Naive thymus-derived CD4-positive, alpha-beta T cell (primary cell): ENCODE measurements at places on chromosomes 16 and 17. TPM values are rescaled to one million over a fixed set of nuclear protein-coding genes. Genes with fewer than 3 reads are reported as not detected.

GRCh38 chr17:71349908-71350600 lies 770.8 kb upstream of the SOX9 start:
- no peaks in the 10 kb centered on the region for H3K36me3 ChIP-seq
- H3K27ac ChIP-seq = no peak overlapping the region
- H3K27me3 ChIP-seq = no peaks in the 10 kb centered on the region
- DNase-seq = no peak
- no peaks in the 10 kb centered on the region for H3K4me1 ChIP-seq

DNA sequence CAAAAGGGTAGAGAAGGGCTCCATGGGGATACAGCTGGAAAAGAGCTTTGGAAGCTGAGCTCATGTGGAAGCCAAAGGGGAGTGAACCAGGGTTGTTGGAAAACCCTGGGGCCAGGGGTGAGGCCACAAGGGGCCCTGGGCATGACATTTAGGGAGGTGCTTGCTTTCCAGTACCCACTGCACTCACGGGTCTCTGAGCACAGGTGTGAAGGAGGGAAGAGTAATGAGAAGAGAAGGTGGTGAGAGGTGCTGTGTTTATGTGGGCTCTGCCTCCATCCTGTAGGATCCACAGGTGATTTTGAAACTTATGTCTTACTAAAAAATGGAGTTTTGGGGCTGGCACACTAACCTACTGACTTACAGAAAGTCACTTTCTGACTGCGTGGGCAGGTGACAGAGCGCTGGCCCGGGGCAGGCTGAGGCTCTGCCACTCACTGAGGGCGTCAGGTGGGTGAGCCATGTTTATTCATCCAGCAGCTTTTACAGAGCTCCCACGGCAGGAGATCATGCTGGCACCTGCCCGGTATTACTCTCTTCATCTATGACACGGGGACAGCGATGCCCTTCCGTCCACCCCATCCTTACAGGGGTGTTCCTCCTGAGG lies 18.9 kb downstream of the KSR1 start:
- no peak overlapping the region for H3K27ac ChIP-seq
- H3K27me3 ChIP-seq = no peaks in the 10 kb centered on the region
- no peaks in the 10 kb centered on the region for H3K36me3 ChIP-seq
- no peak for DNase-seq
- peaks cover 44% of the 10 kb centered on the region for H3K4me1 ChIP-seq

GRCh38 chr16:24346734-24347133 lies 90.6 kb downstream of the CACNG3 start:
- H3K27me3 ChIP-seq = no peaks in the 10 kb centered on the region
- no peak overlapping the region for H3K4me3 ChIP-seq
- no peak overlapping the region for H3K27ac ChIP-seq
- no peaks in the 10 kb centered on the region for H3K4me1 ChIP-seq

DNA sequence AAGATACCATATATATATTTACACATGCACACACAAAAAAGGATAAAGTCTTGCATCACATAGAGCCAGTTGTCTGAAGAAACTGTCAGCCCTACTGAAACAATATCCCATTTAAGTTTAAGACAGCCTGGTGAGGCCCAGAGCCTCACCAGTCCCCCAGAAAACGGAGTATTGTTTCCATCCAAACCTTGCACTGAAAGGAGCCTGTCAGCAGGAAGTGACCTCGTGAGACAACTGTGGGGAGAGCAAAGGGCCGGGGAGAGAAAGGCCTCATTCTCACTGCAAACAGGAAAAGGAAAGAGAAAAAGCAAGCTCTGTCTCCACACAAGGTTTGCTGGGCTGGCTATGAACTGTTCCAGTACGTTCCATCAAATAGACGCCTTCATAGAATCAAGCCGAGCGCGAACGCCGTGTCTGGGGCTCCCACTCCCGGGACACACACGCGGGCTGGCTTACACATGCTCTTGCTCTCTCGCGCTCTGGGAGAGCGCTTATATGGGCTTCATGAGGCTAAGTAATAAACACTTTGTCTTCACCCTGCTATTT lies 44.4 kb upstream of the ZFHX3 start:
- peak overlapping the region; percentile 7 for H3K27ac ChIP-seq
- no peak overlapping the region for H3K4me3 ChIP-seq
- H3K4me1 ChIP-seq = no peaks in the 10 kb centered on the region
- peak; percentile 14 for DNase-seq
- H3K36me3 ChIP-seq = no peaks in the 10 kb centered on the region

DNA sequence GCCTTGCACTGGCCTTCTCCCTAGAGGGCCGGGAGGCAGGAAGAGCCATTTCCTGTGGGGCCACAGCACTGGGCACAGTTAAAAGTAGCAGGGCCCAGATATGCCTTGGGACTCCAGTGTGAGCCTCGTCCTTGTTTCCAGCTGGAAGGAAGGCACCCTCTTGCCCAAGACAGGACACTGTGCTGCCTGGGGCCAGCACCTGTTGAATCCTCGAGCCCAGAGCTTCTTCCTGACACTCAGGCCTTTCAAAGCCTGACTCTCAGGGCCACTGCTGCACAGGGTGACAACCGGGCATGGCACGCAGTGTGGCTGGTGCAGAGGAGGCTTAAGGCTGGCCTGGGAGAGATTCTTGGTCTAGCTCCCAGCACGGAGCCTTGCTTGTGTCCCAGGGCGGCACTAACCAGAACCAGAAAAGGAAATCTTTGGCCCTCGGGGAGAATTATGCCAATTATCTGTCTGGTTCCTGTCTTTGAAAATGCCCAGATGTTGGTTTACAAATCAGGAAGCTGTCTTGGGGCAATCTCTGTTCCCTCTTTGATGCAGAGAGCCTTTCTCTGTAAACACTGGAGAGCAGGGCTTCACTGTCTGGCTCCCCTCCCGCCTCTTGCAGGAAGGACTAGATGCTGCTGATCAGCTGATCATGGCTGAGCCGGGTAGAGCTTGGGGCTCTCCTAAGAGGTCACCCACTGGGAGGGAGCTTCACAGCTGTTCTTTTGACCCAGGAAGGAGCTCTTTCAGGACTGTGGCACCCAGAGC lies 11.1 kb downstream of the LDHD start:
- no peak for DNase-seq
- peaks cover 11% of the 10 kb centered on the region for H3K4me1 ChIP-seq
- H3K36me3 ChIP-seq = no peaks in the 10 kb centered on the region
- no peak overlapping the region for H3K27ac ChIP-seq

GRCh38 chr16:11297492-11298142 lies 16.5 kb upstream of the PRM1 start:
- no peak overlapping the region for H3K27ac ChIP-seq
- peaks cover 8% of the 10 kb centered on the region for H3K4me1 ChIP-seq
- peak overlapping the region; percentile 49 for H3K4me3 ChIP-seq
- no peaks in the 10 kb centered on the region for H3K27me3 ChIP-seq

- no peaks in the 10 kb centered on the region for H3K4me1 ChIP-seq
- no peaks in the 10 kb centered on the region for H3K27me3 ChIP-seq
- H3K36me3 ChIP-seq = no peaks in the 10 kb centered on the region
Observed at GRCh38 chr17:40980596-40980995, 3.5 kb downstream of the KRT40 start.

GRCh38 chr16:77500286-77500598 lies 65.4 kb upstream of the ADAMTS18 start:
- no peak overlapping the region for H3K27ac ChIP-seq
- H3K27me3 ChIP-seq = no peaks in the 10 kb centered on the region
- no peaks in the 10 kb centered on the region for H3K36me3 ChIP-seq
- no peak overlapping the region for H3K4me3 ChIP-seq
- DNase-seq = no peak
- no peaks in the 10 kb centered on the region for H3K4me1 ChIP-seq

- no peak for DNase-seq
- H3K27ac ChIP-seq = no peak within 1 kb of the TSS
- no peak within 1 kb of the TSS for H3K4me3 ChIP-seq
- no peaks in the 10 kb centered on the region for H3K27me3 ChIP-seq
- H3K4me1 ChIP-seq = no peaks in the 10 kb centered on the region
- no peaks in the 10 kb centered on the region for H3K36me3 ChIP-seq
Observed at GRCh38 chr17:40501499-40501911, at the start of gene TNS4. Gene TNS4, minus strand, starts transcription at chr17:40501623. Its CDS starts 5,198 bp downstream, at chr17:40496425.

DNA sequence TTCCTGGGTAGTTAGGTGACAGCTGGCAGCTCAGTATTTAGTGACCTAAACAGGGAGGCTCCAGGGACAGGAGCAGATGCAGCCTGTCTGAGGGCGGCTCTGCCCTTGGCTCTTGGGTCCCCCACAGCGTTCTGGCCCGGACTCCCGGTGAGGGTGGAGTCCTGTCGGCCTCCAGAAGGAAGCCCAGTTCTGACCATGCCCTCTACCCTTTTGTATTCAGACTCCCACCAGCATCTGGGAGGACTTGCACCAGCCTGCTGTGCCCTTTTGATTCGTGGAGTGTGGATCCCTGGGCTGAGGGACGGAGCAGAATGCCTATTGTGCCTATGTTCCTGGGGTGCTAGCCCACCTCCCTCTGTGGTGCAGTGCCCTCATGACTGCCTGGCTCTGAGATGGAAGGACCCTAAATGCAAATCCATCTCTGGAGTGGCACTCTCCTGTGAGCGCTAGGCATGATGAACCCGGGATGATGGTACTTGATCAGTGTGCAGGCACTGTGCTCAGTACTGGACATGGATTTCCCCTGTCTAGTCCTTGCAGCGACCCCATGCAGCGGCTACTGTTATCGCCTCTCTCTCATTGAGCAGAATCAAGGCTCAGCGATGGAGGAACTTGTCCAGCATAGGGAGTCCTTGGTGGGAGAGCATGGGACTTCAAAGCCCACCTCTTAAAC lies 123.1 kb downstream of the SNX29 start:
- H3K27ac ChIP-seq = no peak overlapping the region
- H3K27me3 ChIP-seq = no peaks in the 10 kb centered on the region
- H3K36me3 ChIP-seq = no peaks in the 10 kb centered on the region
- no peaks in the 10 kb centered on the region for H3K4me1 ChIP-seq

- H3K4me3 ChIP-seq = no peak overlapping the region
- H3K4me1 ChIP-seq = peaks cover 38% of the 10 kb centered on the region
- DNase-seq = no peak
- H3K27me3 ChIP-seq = no peaks in the 10 kb centered on the region
- peaks cover 6% of the 10 kb centered on the region for H3K36me3 ChIP-seq
Observed at GRCh38 chr17:40338058-40338457, 26.5 kb downstream of the GJD3 start.

DNA sequence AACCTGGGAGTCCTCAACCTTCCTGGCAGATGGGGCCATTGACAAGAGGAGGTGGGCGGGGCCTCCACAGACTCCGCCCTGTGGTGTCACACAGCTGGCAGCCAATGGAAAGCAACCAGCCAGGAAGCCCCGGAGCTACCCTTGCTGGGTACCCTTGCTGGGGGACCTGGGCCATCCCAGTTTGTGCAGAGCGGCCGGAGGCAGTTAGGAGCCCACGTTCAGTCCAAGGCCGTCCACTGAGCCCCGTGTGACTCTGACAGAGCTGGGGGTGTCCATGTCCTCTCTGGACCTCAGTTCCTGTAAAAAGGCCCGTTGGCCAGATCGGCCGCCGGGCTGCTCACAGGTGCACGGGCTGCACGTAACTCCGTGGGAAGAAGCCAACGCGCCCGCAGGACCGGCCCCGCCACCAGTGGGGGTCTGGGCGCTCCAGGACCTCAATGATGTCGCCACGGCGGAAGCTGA lies 17.1 kb upstream of the FAM83G start:
- H3K4me1 ChIP-seq = peaks cover 14% of the 10 kb centered on the region
- H3K4me3 ChIP-seq = no peak overlapping the region
- no peaks in the 10 kb centered on the region for H3K27me3 ChIP-seq
- peak overlapping the region; percentile 21 for H3K27ac ChIP-seq
- no peak for DNase-seq
- H3K36me3 ChIP-seq = peaks cover 50% of the 10 kb centered on the region

DNA sequence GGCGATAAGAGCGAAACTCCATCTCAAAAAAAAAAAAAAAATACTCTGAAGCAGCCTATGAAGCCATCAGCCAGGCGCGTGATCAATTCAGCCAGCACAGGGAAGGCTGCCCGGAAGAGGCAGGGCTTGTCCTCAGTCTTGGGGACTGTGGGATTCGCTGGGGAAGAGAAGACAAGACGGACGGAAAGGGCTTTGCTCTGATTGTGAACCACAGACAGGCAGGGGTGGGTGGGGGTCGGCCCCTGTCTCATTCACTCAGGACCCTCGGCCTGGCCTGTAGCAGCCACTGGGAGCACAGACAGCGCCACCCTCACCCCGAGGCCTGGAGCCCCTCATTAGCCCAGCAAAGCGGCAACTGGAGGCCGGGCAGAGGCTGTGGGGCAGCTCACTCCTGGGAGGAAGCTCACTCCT lies 37.2 kb downstream of the ABR start:
- H3K27me3 ChIP-seq = no peaks in the 10 kb centered on the region
- H3K4me3 ChIP-seq = no peak overlapping the region
- no peak overlapping the region for H3K27ac ChIP-seq
- no peaks in the 10 kb centered on the region for H3K4me1 ChIP-seq
- no peaks in the 10 kb centered on the region for H3K36me3 ChIP-seq

GRCh38 chr16:68659412-68660358 lies 14.6 kb downstream of the CDH3 start:
- DNase-seq = no peak
- no peaks in the 10 kb centered on the region for H3K27me3 ChIP-seq
- H3K27ac ChIP-seq = no peak overlapping the region
- no peaks in the 10 kb centered on the region for H3K36me3 ChIP-seq
- H3K4me3 ChIP-seq = no peak overlapping the region
- no peaks in the 10 kb centered on the region for H3K4me1 ChIP-seq

GRCh38 chr17:1943436-1943831 lies 81.7 kb downstream of the RTN4RL1 start:
- no peaks in the 10 kb centered on the region for H3K36me3 ChIP-seq
- no peak overlapping the region for H3K27ac ChIP-seq
- no peaks in the 10 kb centered on the region for H3K27me3 ChIP-seq
- H3K4me3 ChIP-seq = no peak overlapping the region

DNA sequence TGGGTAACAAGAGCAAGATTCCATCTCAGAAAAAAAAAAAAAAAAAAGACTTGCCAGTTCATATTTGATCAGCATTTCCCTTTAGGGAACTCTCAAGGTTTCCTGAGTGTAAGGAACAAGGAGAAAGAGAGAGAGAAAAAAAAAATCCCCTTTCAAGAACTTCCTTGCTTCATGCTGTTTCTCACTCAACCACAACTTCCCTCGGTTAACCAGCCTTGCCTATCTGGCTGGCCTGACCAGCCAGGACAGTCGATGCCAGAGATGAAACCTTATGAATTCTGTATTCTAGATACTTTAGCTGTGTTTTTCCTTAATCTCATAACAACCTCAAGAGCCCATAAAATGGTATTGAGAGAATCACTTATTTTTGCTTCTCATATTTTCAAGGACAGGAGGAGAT lies 2.6 kb upstream of the N4BP1 start:
- no peak for DNase-seq
- peak overlapping the region; percentile 94 for H3K27ac ChIP-seq
- peak overlapping the region; percentile 20 for H3K4me3 ChIP-seq
- H3K27me3 ChIP-seq = no peaks in the 10 kb centered on the region
- peaks cover 48% of the 10 kb centered on the region for H3K4me1 ChIP-seq

- peak overlapping the region; percentile 37 for H3K4me3 ChIP-seq
- H3K27me3 ChIP-seq = no peaks in the 10 kb centered on the region
- no peak for DNase-seq
- H3K4me1 ChIP-seq = peaks cover 4% of the 10 kb centered on the region
- H3K36me3 ChIP-seq = no peaks in the 10 kb centered on the region
Observed at GRCh38 chr16:81779536-81780320, 637 bp downstream of the PLCG2 start.

- no peaks in the 10 kb centered on the region for H3K36me3 ChIP-seq
- no peak for DNase-seq
- H3K27ac ChIP-seq = no peak overlapping the region
Observed at GRCh38 chr16:80283466-80284392, 257.1 kb upstream of the DYNLRB2 start.

Gene EARS2
- 10.6 TPM for total RNA-seq

Gene HOXB4
- 0.34 TPM for total RNA-seq

Gene GRAPL
- total RNA-seq = 101 TPM

Gene BAHCC1
- total RNA-seq = 0.46 TPM in 1 of 2 replicates, not detected in the other

Gene SLC5A10
- not detected for total RNA-seq

Gene PRRT2
- 2.8 TPM for total RNA-seq

Gene KRT27
- not detected in 2 replicates for total RNA-seq
